ENCODE measurements at places on chromosomes 2 and 18.

GRCh38 chr18:48326901-48327675, 82.1 kb downstream of the ZBTB7C start:
- no peak for DNase-seq

- DNase-seq, result no peak
These were observed 210.2 kb downstream of the PAX3 start for GRCh38 chr2:222088561-222088960.

GRCh38 chr18:48835745-48836170, 115.0 kb downstream of the SMAD7 start:
- DNase-seq, result no peak

DNA sequence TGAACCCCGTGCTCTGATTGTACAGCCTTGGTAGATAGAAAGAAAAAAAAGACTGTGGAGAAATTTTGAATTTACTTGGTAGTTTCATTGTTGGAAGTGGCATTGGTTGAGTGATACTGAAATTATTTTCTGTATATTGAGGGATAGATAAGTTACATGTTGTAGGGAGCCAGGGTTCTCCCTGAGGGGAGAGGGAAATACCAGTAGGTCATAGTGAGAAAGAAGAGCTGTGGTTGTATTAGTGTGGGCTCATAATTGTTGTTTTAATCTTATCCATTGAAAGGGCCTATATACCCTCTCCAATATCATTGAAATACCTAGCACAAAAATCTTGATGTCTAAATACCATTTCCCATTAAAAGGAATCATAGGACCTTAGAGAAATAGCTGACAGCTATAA, 16.9 kb upstream of the RAB31 start:
- no peak for DNase-seq

- DNase-seq, result no peak
These were observed 647.7 kb upstream of the ZNF804A start for GRCh38 chr2:183950673-183951072.

GRCh38 chr18:7958081-7958896, 391.2 kb downstream of the PTPRM start:
- DNase-seq, result no peak

GRCh38 chr2:203869223-203870042, 1.9 kb downstream of the CTLA4 start:
- DNase-seq, result peak; percentile 64

DNA sequence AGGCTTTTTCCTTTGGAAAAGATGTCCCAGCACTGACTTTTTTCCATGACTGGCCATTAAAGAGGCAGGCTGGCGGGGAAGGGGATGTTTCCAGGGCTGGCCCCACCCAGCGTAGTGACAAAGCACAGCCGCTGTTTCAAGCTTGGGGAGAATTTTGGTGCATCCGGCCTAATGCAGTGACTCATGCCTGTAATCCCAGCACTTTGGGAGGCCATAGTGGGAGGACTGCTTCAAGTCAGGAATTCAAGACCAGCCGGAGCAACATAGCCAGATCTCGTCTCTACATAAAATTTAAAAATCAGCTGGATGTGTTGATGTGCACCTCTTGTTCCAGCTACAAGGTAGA, 78.0 kb upstream of the SH3BP4 start:
- DNase-seq, result no peak

- DNase-seq, result no peak
These were observed 19.0 kb downstream of the HS6ST1 start for GRCh38 chr2:128299628-128300027.

GRCh38 chr2:168462543-168463045, 6.5 kb downstream of the CERS6 start:
- no peak for DNase-seq

DNA sequence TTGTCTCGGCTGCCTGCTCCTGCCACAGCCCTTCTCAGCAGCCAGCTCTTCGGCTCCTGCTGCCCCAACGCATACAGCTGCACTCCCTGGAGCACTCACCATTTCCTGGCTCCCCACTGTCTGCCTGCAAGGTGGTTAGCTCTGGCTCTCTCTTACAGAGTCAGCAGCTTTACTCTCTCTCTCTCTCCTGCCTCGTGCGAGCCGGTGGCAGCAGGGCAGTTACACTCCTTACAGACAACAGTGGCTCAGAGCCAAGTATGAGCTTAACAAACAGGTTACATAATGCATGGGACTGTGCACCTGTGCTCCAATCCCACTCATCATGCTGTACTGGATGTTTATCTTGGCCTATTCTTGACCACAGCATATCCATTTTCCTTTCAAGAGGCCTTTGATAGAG, 47.4 kb upstream of the DNAJC10 start:
- no peak for DNase-seq

- DNase-seq, result no peak
These were observed 19.6 kb downstream of the RSAD2 start for GRCh38 chr2:6896930-6897759.

DNA sequence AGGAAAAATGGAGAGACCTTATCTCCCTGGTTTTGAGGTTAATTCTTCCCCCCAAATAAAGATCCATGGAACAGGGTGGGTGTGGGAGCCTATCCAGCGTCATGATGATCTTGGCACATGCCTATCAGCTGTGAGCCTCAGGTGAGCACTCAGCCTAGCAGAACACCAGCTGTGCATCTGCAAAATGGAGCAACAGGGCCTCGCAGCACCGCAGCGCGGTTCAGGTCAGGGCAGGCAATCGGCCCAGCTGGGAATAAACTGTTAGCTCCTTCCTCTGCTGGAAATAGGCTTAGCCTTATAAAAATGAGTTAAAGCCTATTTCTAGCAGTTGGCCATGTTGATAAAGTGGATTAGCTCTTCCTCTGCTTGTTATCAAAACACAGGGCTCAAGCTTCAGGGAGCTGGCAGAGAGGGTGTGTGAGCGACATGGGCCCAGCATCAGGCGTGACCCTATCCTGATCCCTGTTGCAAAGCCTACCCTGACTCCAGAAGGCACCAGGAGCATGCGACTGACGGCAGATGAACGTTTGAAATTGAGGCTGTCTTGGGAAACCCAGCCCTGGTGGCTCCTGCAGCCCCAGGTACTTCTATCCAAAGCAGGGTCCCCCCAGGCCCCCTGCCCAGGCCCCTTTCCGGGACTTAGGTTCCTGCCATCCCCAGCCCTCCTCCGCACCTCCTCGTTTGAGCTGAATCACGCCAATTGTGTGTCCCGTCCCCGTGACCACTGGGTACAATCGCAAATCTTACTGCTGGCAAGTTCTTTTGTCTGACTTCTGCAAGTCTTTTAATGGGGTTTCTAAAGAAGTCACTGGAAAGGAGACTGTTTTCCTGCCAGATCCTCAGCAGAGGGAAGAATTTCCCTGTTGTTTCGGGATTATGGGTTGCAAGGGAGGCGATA, 35.4 kb downstream of the ARHGEF4 start:
- no peak for DNase-seq

- no peak for DNase-seq
These were observed 257.7 kb downstream of the EN1 start for GRCh38 chr2:118589721-118590120.

- no peak for DNase-seq
These were observed 141.4 kb upstream of the LTBP1 start for GRCh38 chr2:32805104-32806095.

- DNase-seq, result no peak
These were observed 39.1 kb upstream of the TWIST2 start for GRCh38 chr2:238808761-238809160.

DNA sequence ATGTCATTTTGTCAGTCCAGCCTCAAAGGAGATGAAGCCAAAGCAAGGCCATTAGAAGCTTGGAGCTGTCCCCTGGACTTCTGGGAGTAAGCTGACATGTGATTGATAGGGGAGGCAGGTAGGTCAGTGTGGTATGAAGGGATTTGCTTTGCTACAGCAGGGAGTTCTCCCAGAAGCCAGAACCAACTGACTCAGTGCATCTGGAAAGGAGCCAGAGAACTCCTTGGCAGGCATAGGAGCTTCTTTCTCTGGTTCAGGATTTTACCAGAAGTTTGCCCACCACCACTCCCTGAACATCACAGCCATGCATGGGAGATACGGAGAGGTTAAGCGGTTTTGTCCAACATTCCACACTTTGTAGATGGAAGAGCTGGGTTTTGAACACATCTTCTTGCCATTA, 24.5 kb upstream of the KCNE4 start:
- no peak for DNase-seq

DNA sequence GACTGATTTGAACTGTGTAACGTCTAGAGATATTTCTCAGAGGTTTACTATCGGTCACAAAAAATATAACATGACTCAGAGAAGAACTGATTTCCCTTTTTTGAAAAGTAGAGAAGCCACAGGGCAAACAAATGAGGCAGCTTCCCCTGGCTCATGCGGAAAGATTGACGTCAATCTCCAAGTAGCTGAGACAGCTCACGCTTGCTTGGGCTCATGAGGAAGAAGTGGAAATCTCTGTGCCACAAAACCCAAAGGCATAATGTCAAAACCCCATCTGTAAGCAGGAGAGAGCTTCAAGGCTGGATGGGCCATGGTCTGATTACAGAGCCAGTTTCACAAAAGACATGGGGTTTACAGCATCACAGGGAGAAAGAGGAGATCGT, 188.1 kb downstream of the ARL4C start:
- DNase-seq, result peak; percentile 71

DNA sequence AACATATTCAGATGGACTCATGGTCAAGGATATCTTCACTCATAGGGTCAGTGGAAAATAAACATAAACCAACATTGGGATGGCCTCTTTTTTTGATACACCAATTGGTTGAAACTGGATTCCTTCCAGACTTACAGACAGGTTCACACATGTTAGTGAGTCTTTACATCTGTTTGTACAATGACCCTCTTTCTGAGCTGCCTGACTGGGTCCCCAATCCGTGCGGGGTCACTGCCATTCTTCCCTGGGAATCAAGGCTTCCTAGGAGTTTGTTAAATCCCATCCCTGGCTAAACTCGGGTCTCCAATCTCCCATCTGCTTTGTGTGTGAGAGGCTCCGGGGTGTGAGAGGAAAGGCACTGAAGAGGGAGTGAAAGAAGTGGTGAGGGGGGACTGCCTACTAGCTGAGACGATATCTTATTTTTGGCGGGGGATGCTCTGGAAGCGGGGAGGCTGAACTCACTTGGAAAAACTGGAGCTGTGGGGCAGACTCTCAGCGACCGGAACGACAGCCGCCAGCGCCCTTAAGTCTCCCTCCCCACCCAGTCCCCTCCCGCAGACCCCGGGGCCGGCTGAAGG, 487 bp downstream of the STARD6 start:
- no peak for DNase-seq

DNA sequence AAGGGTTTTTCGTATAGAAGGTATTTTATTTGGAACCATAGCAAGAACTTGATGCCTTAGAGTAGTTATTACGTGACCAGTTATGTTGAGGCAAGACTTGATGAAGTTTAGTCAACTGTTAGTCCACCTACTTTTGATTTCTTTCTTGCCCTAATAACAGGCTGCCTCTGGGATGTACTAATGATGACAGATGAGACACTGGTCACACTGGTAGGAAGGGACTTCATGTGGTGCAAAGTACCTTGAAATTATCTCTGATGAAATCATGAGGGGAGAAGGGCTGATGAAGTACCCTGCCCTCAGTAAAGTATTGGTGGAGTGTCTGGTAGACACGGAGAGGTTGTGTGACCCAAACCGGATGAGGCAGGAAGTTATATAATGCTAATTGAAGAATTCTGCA, 5.4 kb downstream of the DIS3L2 start:
- DNase-seq, result no peak

- DNase-seq, result no peak
These were observed 15.1 kb downstream of the PLCD4 start for GRCh38 chr2:218622606-218623365.

- DNase-seq, result no peak
These were observed 1.5 kb downstream of the ARHGAP25 start for GRCh38 chr2:68736086-68736485.

GRCh38 chr2:64142741-64143168, 1.5 kb downstream of the PELI1 start:
- no peak for DNase-seq

- DNase-seq, result no peak
These were observed 14.9 kb downstream of the SCG2 start for GRCh38 chr2:223587301-223587700.

DNA sequence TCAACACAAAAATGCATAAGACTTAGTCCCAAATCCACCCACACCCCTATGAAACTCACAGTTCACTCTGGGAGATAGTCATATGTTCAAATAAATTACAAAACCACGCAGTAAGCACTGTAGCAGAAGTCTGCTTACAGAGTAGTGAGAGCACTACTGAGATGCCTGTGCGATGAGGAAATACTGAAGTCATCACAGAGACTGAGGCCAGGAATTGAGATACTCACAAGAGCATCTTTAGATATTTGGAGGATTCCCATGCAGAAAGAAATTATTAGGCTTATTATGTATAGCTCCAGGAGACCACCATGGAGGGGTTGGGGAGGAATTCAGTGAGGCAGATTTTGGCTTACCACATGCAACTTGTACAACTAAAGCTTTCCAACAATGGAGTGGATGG, 82.3 kb downstream of the ANTXR1 start:
- no peak for DNase-seq

DNA sequence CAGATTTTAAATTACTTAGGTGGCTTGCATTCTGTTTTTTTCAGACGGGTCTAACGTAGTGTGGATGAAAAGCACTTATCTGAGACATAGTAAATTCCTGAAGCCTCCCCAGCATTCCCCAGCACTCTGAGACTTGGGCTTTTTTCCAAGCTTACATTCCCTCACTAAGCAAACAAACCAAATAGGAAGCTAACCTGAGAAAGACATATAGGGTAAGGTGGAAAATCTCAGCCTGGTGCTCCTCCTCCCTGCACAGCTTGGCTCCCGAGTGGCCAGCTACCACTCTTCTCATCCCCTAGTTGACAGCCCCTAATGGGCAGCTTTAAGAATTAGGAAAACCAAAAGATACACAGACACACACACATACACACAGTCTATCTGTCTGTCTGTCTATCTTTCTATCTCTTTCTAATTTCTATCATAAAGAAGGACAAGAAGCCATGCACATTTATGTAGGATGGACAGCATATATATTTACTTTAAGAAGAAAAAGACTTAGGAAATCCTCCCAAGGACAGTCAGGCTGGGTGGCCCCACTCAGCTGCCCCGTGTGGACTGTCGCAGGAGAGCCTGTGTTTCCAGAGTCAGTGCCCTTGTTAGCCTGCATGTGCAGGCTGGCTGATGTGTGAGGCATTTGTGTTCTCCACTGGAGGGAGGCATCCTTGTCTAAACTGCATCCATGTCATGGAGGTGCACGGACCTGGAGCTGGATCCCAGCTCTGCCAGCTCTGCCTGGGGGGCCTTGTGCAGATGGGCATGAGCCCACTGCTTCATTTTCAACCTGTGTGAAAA, 8.2 kb downstream of the CNNM3 start:
- no peak for DNase-seq

GRCh38 chr2:32745675-32746074, 117.8 kb downstream of the TTC27 start:
- no peak for DNase-seq

DNA sequence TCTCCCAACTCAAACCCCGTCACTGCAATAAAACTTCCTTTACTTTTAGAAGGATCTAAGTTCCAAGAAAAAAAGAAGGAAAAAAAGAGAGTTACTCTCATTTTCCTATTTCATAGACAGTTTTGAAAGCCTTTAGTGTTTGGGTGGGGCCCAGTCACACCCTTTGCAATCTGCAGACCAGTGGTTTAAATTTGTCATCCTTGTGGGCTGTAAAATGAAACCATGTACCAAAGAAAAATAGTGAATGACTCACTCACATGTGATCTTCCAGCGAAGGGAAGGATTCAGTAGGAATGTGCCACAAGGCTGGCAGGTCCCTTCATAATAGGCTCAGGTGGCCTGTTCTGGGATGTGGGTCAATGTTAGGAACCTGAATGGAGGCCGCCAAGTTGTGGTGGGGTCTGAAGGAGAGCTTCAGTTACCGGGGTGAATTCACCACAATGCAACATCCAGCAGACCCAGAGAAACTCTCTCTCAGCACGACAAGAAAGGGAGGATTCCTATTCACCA, 28.3 kb downstream of the ANXA4 start:
- peak; percentile 19 for DNase-seq

GRCh38 chr18:27240383-27240782, 55.3 kb upstream of the CHST9 start:
- no peak for DNase-seq

Measured in CD4-positive, alpha-beta T cell treated with Interleukin-1 beta for 1 hour (primary cell).